Left forelimb (tissue), 1 donor: ENCODE measurements at places on chromosomes 16 and 17.

- DNase-seq, result no peak
Measured at GRCh38 chr17:39595928-39596510, 11.7 kb downstream of the NEUROD2 start.

GRCh38 chr17:81406117-81406953 is 11.1 kb downstream of the BAHCC1 start:
- no peak for DNase-seq

- DNase-seq, result no peak
Measured at GRCh38 chr17:81672504-81672903, 6.0 kb downstream of the CCDC137 start.

DNA sequence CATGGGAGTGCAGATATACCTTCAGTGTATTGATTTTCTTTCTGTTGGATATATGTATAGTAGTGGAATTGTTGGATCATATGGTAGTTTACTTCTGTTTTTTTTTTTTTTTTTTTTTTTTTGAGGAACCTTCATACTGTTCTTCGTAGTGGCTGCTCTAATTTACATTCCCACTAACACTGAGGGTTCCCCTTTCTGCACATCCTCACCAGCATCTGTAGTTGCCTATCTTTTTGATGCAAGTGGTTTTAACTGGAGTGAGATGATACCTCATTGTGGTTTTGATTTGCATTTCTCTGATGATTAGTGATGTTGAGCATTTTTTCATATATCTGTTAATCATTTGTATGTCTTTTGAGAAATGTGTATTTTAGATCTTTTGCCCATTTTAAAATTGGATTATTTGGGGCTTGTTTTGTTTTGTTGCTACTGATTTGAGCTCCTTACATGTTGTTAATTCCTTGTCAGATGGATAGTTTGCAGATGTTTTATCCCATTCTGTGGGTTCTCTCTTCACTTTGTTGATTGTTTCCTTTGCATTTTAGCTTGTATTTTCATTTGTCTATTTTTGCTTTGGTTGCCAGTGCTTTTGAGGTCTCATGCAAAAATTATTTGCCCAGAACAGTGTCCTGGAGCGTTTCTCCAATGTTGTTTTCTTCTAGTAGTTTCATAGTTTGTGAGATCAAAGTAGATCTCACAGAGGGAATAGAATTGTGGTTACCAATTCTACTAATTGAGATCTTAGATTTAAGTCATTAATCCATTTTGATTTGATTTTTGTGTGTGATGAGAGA is 25.0 kb upstream of the BCAS3 start:
- DNase-seq, result no peak

DNA sequence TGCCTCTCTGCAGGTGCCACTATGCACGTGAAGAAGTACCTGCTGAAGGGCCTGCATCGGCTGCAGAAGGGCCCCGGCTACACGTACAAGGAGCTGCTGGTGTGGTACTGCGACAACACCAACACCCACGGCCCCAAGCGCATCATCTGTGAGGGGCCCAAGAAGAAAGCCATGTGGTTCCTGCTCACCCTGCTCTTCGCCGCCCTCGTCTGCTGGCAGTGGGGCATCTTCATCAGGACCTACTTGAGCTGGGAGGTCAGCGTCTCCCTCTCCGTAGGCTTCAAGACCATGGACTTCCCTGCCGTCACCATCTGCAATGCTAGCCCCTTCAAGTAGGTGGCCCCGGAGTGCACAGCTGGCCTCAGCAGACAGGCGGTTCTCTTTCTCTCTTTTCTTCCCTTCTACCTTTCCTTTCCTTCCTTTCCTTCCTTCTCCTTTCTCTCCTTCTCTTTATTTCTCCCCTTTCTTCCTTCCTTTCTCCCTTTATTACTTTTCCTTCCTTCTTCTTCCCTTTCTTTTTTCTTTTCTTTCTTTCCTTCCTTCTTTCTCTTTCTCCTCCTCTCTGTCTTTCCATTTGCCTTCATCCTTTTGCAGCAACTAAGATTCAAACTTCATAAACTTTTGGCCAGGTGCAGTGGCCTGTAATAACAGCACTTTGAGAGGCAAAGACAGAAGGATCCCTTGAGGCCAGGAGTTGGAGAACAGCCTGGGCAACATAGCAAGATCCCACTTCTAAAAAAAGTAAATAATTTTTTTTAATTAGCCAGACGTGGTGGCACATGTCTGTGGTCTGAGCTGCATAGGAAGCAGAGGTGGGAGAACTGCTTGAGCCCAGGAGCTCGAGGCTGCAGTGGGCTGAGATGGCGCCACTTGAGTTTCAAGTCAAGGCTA is 46.7 kb downstream of the SCNN1B start:
- no peak for DNase-seq

- DNase-seq, result no peak
Measured at GRCh38 chr16:15865742-15866141, 8.9 kb upstream of the MYH11 start.

GRCh38 chr17:36907407-36907806 is 29.9 kb upstream of the LHX1 start:
- DNase-seq, result no peak

DNA sequence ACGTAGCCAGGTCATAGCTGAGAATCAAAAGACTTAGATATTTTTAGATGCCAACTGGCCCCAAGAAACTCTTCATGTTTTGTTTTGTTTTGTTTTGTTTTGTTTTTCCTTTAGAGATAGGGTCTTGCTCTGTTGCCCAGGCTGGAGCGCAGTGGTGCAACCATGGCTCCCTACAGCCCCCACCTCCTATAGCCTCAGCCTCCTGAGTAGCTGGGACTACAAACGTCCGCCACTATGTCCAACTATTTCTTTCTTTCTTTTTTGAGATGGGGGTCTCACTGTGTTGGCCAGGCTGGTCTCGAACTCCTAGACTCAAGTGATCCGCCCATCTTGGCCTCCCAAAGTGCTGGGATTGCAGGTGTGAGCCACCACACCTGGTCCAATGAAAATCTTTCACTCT is 107.1 kb downstream of the ADCY9 start:
- DNase-seq, result no peak

GRCh38 chr17:16044487-16044886 is 44.9 kb downstream of the TTC19 start:
- DNase-seq, result no peak

- DNase-seq, result no peak
Measured at GRCh38 chr17:20890338-20890737, 152.5 kb downstream of the USP22 start.

DNA sequence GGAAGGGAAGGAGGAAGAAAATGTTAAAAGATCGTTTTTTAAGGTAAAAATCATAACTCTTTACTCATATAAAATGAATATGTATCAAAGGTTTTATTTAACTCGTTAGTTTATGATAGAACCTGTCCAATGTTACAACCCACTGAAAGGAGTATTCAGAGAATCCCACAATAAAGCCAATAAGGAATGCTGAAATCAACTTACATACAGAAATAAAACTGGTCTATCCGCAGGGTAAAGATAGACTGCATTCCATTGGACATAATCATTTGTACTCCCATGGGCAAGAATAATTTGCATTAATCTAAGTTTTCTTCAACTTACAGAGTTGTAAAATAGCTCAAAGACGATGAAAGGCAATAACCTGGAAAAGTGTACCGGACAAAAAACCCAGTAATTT is 17.9 kb upstream of the BEAN1 start:
- DNase-seq, result no peak

- no peak for DNase-seq
Measured at GRCh38 chr17:50426814-50427787, 1.1 kb downstream of the ACSF2 start.

- peak; percentile 79 for DNase-seq
Measured at GRCh38 chr17:10614536-10615155, 42.5 kb downstream of the MYH3 start.

DNA sequence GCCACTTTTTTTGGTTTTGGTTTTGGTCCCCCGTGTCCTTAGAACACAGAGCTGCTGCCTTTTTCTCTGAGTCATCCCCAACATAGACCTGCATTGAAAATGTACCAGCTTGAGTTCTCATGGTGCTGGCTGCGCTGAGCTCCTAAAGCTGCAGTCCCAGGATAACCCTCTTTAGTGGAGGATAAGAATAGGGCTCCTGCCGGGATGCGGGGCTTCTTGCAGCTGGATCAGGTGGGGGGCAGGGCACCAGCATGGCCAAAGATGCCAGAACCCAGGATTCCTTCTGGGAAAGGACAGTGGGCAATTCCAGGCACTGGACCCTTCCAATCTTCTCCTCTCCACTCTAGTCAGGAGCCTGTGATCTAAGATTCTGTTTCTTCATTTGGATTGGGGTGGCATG is 8.3 kb upstream of the CLUH start:
- DNase-seq, result no peak

DNA sequence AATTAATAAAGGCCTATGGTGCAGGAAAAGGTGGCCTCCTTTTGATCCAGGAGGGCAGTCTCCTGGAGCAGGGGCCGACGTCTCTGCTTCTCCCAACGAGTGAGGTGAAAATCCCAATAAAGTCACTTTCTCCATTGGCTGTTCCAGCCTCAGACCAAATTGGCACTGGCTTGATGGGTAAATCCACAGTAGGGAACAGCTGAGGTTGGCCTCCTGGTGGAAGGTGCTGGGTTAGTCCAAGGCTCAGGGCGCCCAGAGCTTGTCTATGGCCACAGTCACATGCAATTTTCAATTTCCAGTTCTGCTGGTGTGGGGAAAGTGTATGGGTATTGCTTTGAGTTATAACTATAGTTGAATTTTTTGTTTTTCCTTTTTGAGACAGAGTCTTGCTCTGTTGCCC is 79.0 kb downstream of the NETO2 start:
- no peak for DNase-seq

DNA sequence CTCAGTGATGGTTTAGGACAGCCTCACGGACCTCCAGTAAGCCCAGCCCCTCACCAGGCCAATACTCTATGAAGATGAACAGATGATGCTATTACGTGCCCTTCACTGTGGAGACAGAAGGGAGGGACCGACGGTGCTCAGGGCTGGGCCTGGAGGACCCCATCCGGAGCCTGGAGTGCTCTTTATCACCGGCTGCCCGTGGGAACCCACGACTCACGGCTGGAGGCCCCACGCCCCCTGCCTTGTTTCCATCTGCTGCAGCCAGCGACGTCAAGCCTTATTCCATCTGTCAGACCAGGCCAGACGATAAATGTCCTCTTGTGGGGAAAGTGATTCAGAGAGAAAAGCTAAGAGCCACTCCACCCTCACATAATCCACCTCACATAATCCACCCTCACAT is 4.0 kb upstream of the TIMM22 start:
- no peak for DNase-seq

DNA sequence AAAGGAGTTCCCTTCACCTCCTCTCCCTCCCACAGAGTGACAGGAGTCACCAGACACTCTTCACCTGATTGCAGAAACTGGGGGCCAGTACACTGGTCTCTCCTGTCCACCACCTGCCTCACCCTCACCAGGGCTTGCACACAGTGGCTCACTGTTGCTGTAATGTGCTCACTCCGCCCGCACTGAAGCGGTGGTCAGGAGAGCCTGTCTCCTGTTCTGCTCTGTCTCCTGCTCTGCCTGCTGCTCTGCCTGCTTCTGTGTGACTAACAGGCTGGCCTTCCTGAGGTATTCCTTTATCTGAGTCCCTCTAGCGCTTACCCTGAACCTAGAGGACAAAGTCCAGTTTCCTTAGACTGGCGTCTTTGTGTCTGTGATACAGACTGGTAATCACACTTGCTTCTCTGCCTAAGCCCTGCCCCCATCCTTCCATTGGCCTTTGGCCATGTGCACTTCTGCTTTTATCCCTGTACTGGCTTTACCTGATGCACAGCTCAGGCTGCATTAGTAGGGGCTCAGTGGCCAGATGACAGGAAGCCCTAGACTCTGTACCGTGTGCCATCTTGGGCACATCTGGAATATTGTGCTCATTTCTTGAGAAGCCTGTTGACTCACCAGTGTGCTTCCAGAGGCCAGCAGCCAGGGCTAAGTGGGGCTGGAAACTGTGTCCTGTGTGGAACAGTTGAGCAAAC is 13.3 kb downstream of the PROCA1 start:
- no peak for DNase-seq

DNA sequence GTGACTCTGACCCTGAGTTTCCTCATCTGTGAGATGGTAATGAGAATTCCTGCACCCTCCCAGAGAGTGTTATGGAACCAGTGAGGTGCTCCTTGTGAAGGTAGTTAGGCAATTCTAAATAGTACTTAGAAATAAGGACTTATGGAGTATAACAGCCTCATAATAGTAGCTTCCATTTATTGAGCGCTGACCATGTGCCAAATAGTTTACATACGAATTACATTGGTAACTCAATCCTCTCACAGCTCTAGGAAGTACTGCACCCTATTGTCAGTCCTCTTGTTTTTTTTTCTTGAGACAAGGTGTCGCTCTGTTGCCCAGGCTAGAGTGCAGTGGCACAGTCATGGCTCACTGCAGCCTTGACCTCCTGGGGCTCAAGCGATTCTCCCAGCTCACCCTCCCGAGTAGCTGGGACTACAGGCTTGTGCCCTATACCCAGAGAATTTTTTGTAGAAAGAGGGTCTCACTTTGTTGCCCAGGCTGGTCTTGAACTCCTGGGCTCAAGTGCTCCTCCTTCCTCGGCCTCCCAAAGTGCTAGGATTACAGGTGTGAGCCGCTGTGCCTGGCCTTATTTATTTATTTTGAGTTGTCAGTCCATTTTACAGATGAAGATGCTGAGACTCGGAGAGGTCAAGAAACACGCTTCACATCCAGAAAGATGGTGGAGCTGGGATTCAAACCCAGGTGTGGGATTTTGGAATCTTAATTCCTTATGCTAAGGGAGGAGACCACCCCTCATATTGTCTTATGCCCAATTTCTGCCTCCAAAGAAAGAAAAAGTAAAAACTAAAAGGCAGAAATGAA is 2.9 kb downstream of the TNS4 start:
- DNase-seq, result no peak

DNA sequence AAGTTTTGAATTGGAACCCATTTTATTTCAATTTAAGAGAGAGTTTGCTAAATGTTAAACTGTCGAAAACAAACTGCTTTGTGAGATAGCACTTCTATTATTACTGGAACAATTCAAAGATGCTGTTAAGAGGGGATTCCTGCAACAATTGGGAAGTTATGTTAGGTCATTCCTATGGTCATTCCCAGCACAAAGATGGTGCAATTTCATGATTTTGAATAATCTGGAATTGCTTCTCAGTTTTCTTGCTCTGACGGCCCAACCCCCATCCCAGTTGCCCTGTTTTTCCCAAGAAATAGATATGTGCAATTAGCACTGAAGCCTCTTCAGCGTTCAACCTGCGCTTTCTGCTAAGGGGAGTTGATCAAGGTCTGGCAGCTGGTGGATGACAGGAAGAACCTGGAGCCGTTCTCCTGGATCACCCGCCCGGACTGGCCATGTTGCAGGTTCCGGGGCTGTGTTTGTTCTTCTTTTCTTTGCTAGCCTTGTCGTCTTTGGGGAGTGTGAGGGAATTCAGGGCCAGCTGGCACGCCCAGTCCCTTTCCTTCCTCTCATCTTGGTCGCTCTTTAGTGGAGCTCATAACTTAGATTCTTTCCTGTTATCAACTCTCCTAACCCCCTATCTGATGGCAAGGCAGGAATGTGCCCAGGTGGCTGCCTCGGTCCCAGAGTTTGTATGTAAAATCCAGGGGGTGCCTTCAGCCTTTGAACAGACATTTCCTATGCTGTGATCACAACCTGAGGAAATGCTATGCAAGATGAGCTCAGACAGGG is 29.0 kb upstream of the IRF8 start:
- no peak for DNase-seq

GRCh38 chr17:43449470-43450248 is 34.1 kb upstream of the DHX8 start:
- DNase-seq, result no peak

GRCh38 chr17:72118335-72119076 is 2.3 kb upstream of the SOX9 start:
- no peak for DNase-seq
